ENCODE measurements at places on chromosomes 16 and 17.

- DNase-seq = no peak
Observed at GRCh38 chr17:41773190-41773588, 13.3 kb downstream of the JUP start.

DNA sequence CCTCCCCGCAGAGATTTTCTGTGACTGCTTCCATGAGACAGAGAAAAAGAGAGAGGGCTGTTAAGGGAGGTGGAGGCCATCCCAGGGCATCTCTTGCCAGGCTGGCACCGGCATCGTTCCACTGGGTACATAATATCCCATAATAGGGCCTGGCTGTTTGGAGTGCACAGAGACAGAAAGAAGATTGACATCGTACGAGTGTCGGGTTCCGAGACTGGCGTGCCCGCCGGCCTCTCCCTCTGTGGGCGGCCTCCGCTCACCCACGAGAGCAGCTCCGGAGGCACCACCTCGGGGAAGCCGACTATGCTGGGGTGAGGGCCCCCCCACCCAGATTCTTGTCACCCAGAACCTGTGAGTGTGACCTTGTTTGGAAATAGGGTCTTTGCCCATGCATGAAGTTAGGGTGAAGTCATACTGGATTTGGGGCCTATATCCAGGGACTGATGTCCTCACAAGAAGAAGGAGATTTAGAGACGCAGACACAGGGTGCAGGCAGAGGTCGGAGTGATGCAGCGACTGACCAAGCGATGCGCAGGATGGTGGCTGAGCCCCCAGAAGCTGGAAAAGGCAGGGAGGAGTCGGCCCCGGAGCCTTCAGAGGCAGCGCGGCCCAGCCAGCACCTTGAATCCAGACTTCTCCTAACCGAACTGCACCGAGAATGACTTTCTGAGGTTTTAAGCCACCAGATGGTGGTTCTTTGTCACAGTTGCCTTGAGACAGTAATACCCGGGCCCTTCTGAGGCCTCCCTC is 101.8 kb upstream of the CIBAR2 start:
- no peak for DNase-seq

- DNase-seq = no peak
Observed at GRCh38 chr17:48579760-48580554, 1.8 kb upstream of the HOXB4 start.

DNA sequence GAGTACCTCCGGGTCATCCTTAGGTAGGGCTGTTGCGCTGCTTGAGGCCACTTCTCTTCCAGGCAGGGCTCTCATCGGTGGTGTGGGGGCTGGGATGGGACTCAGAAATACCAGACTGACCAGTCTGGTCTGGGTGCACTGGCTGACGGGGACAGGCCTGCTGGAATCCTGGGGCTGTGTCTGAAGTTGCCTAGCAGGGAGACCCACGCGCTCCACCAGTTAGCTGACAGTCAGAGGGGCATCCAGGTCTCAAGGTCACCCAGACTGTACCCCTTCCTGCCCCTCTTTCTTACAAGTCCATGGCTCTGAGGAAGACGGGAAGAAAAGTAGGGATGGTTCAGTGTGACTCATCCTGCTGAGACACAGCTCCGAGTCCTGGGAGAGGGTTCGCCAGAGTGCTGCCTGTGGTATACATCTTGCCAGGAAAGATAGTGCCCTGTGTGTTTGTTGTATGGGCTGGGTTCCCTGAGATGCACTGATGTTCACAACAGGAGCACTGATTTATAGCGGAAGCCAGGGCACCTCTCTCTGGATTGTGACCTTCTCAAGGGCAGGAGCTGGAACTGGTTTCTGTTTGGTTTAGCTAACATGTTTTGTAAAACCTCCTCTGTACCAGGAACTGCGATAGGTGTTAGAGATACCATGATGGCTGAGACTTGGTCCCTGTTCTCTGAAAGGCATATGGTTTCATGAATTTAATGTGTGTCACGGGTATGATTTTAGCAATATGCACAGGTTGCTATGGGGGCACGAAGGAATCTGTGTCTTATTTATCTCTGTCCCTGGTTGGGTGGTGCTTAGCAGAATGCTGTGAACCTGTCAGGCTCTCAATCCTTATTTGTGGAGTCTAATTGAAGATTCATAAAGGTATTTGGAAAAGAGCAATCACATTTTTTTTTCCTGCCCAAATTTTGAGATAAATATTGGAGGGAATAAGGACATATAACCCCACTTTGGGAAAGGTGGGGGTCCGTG is 97.5 kb downstream of the OR1D5 start:
- no peak for DNase-seq

DNA sequence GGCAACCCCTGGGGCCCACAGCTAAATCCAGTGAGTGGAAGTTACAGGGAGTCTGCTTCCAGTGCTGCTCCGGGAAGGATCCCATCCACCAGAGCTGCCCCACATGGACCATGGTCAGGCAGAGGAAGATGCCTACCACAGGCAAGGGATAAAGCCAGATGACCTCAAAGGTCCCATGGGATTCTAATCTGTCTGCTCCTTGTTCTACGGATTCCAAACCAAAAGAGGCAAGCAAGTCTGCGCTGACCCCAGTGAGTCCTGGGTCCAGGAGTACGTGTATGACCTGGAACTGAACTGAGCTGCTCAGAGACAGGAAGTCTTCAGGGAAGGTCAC is 1.4 kb downstream of the CCL4L2 start:
- DNase-seq = no peak

- DNase-seq = no peak
Observed at GRCh38 chr16:69408475-69408874, 15.9 kb upstream of the CYB5B start.

- DNase-seq = no peak
Observed at GRCh38 chr16:73096510-73096909, 48.6 kb upstream of the ZFHX3 start.

GRCh38 chr16:84883301-84883700 is 63.5 kb downstream of the CRISPLD2 start:
- DNase-seq = no peak

DNA sequence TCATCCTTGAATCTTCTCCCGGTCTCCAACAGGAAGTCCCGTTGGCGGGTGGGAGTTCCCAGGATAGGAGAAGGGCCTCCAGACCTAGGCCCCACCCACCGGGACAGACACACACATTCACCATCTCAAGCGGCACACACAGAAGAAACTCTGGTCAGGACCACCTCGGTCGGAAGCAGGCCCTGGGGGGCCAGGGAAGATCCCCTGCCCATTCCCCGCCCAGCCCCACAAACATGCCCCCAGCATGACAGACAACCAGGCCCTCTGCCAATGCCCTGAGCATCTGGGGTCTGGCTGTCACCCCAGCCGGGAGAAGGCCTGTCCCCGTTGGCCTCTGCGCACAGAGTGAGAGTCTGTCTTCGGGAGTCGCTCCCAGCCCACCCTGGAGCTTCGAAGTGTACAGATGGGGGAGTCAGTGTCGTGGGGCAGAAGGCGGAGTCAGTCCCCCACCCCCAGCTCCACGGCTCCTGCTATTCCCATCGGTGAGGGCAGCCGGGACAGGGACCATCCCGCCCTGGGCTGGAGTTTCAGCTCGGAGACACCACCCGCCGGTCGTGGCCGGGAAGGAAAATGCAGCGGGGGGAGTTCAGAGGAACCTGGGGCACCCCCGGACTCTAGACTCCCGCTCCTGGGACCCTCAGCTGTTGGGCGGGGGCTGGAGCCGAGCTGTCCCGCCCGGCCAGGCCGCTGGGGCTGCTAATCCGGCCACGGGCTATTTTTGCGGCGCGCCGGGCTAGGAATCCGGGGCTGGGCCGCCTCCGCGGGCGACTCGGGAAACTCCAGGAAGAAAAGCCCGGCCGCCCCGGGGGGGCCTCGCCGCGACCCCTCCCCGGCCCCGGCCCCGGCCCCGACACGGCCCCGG is 660 bp downstream of the RHBDF1 start:
- DNase-seq = no peak

DNA sequence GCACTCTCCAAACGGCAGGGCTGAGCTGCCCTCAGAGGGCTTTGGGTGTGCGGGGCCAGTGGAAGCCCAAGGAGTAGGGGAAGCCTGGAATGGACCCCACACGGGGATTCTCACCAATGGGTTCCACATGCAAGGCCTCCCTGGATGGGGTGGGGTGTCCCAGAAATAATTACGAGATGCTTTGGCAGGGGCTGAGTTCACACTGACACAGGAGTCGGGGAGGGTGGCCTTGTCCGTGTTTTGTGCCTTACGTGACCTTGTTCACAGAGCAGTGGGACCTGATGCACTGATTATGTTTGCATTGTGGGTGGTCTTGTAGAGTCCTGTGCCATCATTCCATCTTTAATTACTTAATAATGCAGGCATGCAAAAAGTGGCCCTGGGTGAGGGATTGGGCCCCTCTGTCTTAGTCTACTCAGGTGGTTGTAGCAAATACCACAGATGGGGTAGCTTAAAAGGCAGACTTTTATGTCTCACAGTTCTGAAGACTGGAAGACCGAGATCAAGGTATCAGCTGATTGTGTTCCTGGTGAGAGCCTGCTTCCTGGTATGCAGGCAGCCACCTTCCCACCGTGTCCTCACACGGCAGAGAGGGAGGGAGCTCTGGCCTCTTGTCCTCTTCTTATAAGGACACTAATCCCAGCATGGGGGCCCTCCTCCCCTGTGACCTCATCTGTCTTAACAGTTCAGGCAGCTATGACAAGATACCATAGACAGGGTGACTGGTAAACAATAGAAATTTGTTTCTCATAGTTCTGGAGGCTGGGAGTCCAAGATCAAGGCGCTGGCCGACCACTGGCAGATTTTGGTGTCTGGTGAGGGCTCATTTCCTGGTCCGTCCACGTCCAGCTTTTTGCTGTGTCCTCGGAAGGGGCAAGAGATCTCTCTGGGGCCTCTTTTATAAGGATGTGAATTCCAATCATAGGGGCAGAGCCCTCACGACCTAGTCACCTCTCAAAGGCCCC is 239.4 kb downstream of the IRF8 start:
- no peak for DNase-seq

DNA sequence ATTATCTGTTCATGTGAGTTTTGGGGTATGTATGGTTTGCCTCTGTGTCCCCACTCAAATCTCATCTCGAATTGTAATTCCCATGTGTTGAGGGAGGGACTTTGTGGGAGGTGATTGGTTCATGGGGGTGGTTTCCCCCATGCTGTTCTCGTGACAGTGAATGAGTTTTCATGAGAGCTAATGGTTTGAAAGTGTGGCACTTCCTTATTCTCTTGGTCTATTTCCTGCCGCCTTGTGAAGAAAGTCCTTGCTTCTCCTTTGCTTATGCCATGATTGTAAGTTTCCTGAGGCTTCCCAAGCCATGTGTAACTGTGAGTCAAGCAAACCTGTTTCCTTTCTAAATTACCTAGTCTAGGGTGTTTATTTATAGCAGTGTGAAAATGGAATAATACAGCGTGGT is 128.1 kb upstream of the HS3ST4 start:
- DNase-seq = no peak

- DNase-seq = no peak
Observed at GRCh38 chr17:14582996-14583395, 282.1 kb downstream of the HS3ST3B1 start.

GRCh38 chr17:42422958-42423712 is at the start of gene CAVIN1:
Gene CAVIN1, minus strand, starts transcription at chr17:42423256. Its CDS starts 159 bp downstream, at chr17:42423097.
- no peak for DNase-seq

DNA sequence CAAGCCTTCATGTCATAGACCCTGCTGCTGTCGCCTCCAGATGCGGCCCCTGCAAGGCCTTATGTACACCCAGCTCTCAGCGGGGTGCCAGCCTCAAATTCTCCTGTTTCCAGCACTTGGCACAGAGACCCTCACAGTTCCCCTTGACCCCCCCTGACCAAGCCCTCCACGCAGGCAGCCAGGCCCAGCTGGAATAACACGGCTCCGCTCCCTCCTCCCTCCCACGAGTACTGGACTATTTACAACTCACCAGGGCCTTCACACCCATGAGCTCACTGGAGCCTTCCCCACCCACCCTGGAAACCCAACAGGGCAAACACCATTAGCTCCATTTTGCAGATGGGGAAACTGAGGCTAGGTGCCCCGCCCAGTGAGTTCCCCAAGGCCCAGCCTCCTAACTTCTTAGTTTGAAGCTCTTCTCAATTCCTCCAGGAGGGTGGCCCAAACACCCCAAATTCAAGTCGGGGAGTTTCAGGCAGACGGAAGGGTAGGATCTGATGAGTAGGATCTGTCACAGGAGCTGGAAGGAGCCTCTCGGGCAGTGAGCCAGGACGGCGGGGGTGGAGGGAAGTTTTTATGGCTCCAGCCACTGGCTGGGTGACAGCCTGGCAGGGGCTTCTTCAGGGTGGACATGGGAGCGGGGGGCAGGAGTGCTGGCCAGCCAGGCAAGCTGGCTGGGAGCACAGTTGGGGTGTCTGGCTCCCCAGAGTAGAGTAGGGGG is 17.5 kb upstream of the DLX4 start:
- no peak for DNase-seq

GRCh38 chr17:45132572-45133463 is 503 bp upstream of the PLCD3 start:
- DNase-seq = peak; percentile 65

- no peak for DNase-seq
Observed at GRCh38 chr16:73616166-73616753, 568.3 kb upstream of the ZFHX3 start.

GRCh38 chr16:28204204-28204603 is 7.6 kb downstream of the XPO6 start:
- no peak for DNase-seq

GRCh38 chr17:57011491-57012015 is 33.6 kb downstream of the SCPEP1 start:
- DNase-seq = no peak

DNA sequence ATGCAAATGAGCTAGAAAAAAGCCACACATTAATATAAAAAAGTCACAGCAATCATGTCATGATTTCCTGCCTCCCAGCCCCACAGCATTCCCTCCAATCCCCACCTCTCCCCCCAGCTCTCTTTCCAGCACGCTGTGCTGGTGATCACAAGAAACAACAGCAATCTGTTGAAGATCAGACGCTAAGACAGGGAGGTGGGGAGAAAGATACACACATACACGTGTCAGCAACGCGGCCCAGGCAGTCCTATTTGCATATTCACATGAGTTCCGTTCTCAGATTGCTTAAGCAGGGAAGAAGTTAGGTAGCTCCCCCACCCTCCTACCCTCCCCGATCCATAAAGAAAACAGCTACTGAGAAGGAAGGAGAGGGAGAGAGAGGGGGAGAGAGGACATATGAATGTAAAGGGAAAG is 405.5 kb upstream of the PSMD7 start:
- DNase-seq = peak; percentile 0

- peak; percentile 66 for DNase-seq
Observed at GRCh38 chr17:48907713-48908046, 527 bp upstream of the UBE2Z start.

DNA sequence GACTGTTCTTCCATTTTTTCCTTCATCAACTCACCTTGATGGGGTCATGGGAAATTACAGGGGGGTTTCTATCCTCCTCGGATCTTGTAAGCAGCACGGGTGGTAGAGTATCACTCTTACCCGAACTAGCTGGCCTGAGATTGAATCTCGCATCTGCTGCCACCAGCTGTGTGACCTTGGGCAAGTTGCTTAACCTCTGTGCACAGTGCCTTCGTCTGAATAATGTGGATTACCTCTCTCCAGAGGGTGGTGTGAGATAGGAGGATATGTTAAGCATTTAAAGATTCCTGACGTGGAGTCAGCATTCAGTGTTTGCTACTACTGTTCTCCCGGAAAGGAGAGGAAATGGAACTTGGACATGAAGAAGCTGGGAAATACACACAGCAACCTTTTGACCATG is 24.4 kb downstream of the LASP1 start:
- no peak for DNase-seq

- DNase-seq = no peak
Observed at GRCh38 chr17:76872221-76872873, 4.1 kb downstream of the MGAT5B start.

- peak; percentile 20 for DNase-seq
Observed at GRCh38 chr16:81636298-81636993, 142.6 kb upstream of the PLCG2 start.

- DNase-seq = no peak
Observed at GRCh38 chr16:79096246-79096645, 504.3 kb downstream of the MAF start.

All from AML-193 (cell line).